AG10803 (cell line): ENCODE measurements at places on chromosomes 16 and 17.
A peak's percentile ranks its signal among the peaks of the same experiment; 100 is the strongest.

DNA sequence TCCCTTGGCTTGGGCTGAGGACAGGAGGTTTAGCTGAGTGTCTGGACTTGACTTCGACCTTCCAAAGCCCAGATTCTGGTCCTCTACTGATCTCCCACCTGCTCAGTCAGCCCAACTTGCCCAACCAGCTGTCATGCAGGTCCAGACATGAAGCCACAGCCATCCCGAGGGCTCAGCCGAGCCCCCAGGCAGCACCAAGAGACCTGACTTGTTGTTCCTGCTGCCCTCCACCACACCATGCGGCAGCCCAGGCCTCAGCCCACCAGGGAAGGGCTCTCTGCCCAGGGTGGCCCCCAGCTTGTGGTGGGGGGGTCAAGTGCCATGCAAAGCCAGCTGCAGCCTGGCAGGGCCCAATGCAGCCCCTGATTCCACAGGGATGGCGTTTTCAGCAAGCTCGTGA is 17.2 kb upstream of the CACNG4 start:
- no peak for DNase-seq

DNA sequence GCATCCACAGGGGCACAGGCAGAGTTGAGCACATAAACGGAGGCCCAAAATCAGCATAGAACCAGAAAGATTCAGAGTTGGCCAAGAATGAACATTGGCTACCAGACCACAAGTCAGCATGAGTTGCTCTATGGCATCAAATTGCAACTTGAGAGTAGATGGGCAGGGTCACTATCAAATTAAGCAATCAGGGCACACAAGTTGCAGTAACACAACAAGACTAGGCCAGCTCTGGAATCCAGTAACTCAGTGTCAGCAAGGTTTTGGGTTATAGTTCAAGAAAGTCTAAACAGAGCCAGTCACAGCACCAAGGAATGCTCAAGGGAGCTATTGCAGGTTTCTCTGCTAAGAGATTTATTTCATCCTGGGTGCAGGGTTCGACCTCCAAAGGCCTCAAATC is 12.9 kb downstream of the G6PC1 start:
- DNase-seq = peak; percentile 11

GRCh38 chr17:48878920-48879898 is 13.4 kb upstream of the ATP5MC1 start:
- DNase-seq = peak; percentile 61

- DNase-seq = no peak
Observed at GRCh38 chr16:89506113-89506504, 2.1 kb upstream of the SPG7 start.

- no peak for DNase-seq
Observed at GRCh38 chr17:75331671-75332070, 42.4 kb upstream of the SLC25A19 start.

DNA sequence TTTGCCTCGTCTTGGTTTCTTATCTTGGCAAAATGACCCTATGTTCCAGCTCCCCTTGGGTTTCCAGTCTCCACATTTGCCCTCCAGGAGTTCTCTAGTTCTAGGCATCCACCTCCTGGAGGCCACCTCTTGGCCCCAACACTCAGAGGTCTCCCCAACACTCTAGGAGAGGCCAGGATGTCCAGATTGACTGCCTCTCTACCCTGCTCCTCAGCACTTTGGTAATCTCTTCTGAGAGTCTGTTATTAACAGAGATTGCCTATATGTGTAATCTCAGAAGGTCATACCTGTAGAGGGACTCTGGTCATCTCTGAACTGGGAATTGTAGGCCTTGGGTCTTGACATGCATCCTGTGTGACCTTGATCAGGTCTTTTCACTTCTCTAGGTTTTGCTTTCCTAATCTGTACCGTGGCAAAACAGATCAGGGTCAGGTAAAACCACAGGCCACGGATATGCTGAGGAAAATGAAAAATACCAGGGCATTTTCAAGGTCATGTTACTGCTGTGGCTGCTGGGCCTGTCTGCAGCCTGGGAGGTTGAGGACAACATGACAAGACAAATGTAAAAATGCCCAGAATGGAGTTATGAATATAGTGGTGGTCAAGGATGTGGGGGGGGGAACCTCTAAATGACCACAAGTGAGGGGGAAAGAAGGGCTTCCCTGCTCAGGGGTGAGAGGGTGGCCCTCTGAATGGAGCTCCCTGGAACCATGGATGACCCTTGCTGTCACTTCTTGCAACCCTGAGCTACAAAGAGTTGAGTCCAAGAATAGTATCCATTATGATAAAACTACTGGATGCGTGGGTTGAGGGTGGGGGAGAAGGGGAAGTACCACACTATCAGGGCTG is 5.0 kb upstream of the CCL4L2 start:
- no peak for DNase-seq

DNA sequence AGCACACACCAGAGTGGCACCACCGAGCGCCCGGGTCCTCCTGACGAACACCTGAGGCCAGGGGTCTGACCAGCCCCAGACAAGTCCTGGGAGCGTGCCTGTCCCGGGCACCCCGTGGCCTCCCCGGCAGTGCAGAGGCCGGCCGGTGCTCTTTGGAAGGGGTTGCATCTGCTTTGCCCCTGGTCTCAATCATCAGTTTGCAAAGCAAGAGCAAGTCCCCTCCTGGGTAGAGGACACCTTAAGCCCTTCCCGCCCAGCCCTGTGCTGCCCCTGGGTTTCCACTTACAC is 11.6 kb upstream of the CAPN15 start:
- no peak for DNase-seq

DNA sequence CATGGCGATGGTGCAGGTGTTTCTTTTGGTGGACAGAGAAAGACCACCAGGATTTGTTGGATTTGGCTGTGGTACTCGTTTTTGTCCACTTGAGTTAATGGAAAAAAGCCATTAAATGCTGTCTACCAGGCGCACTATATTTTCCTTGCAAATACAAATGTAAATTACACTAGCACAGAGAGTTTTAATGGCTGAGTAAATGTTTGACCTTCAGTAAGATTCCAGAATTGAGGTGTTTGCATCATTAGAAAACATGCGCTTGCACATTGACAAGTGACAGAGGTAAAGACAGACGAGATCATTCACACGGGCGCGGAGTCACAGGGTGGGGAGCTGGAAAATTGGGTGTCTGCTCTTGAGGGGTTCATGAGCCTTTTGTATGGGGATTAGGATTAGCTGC is 53.5 kb upstream of the AKTIP start:
- DNase-seq = no peak

- DNase-seq = no peak
Observed at GRCh38 chr16:24966634-24967033, 48.5 kb downstream of the ARHGAP17 start.

DNA sequence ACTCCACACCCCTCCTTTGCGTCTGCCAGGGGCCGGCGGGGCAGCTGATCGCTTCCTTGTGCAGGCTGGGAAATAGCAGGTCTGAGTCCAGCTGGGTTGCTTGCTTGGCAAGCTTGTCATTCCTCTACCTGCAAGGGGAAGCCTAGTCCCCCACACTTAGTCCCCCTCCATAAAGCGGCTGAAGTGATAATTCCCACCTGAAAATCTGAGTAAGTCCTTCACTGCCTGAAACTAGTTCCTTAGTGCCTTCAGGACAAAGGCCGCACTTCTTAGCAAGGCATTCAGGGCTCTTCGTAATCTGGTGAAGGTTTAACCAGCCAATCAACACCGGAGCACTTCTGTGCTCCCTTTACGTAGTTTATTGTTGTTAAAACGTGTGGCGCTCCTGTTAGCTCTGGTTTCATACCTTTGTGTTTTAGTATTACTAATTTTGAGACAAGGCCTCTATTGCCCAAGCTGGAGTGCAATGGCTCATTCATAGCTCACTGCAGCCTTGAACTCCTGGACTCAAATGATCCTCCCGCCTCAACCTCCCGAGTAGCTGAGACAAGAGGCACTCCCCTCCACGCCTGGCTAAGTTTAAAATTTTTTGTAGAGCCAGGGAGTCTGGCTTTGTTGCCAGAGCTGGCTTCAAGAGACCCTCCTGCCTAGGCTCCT is 817 bp downstream of the PSKH1 start:
- DNase-seq = peak; percentile 9

GRCh38 chr17:73536700-73537605 is 107.3 kb downstream of the SDK2 start:
- no peak for DNase-seq

DNA sequence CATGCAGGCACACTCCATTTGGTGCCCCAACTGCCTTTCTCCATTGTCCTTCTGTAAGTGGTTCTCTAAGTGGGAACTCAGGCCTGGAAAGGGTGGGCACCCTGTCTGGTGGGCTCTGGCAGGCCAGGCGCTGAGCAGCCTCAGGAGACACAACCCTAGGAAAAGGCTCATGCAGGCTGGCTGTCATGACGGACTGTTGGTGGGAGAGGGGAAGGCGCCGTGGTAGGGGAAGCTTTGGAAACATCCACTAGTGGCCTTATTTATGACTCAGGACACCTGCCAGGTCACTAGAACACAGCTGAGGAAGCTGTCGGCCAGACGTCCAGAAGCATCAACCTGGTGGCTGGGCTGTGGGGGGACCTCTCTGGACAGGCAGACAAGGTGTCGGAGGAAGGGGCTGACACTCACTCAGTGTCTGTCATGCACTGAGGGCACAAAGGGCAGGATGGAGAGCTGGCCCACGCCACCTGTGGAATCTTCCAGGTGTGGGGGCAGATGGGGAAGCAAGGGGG is 216.0 kb downstream of the SEC14L1 start:
- DNase-seq = no peak

GRCh38 chr17:18025945-18026776 is 12.8 kb downstream of the ATPAF2 start:
- DNase-seq = peak; percentile 86

DNA sequence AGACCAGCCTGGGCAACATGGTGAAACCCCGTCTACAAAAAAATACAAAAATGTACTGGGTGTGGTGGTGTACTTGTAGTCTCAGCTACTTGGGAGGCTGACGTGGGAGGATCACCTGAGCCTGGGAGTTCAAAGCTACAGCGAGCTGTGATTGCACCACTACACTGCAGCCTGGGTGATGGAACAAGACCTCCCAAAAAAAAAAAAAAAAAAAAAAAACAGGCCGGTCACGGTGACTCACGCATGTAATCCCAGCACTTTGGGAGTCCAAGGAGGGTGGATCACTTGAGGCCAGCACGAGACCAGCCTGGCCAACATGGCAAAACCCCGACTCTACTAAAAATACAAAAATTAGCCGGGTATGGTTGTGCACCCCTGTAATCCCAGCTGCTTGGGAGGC is 12.7 kb upstream of the APPBP2 start:
- no peak for DNase-seq

GRCh38 chr17:48505788-48506187 is 25.0 kb downstream of the HOXB1 start:
- peak; percentile 94 for DNase-seq

GRCh38 chr16:1701216-1701878 is 4.6 kb upstream of the MAPK8IP3 start:
- no peak for DNase-seq

DNA sequence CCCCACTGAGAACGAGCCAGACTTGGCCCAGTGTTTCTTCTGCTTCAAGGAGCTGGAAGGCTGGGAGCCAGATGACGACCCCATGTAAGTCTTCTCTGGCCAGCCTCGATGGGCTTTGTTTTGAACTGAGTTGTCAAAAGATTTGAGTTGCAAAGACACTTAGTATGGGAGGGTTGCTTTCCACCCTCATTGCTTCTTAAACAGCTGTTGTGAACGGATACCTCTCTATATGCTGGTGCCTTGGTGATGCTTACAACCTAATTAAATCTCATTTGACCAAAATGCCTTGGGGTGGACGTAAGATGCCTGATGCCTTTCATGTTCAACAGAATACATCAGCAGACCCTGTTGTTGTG is 631 bp downstream of the BIRC5 start:
- no peak for DNase-seq

GRCh38 chr17:70172923-70173322 is 3.6 kb downstream of the KCNJ2 start:
- DNase-seq = peak; percentile 61

GRCh38 chr17:27089929-27090247 is 204.0 kb upstream of the WSB1 start:
- DNase-seq = no peak

GRCh38 chr16:3148256-3149192 is 13.7 kb downstream of the ZNF213 start:
- DNase-seq = no peak

DNA sequence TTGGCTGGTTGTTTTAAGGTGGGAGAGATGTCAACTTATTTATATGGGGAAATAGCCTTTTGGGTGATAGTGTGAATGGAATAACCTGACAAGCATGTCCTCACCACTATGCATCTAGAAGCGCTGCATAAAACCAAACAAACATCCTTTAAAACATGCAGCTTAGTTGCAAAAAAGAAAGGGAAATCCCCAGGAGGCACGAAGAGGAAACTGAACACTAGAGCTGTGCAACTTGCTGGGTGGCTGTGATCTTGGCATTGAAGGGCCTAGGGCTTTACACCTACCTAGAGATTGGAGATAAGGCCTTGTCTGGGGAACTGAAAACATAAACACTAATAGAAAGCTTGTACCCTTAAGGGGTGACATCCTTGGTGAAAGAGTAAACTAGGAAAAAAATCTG is 7.3 kb downstream of the C16orf54 start:
- DNase-seq = no peak

- DNase-seq = no peak
Observed at GRCh38 chr16:4021070-4021779, 95.0 kb downstream of the ADCY9 start.

GRCh38 chr16:8730335-8730915 is 56.0 kb downstream of the ABAT start:
- no peak for DNase-seq

GRCh38 chr17:80204626-80205468 is 15.3 kb downstream of the SGSH start:
- no peak for DNase-seq

DNA sequence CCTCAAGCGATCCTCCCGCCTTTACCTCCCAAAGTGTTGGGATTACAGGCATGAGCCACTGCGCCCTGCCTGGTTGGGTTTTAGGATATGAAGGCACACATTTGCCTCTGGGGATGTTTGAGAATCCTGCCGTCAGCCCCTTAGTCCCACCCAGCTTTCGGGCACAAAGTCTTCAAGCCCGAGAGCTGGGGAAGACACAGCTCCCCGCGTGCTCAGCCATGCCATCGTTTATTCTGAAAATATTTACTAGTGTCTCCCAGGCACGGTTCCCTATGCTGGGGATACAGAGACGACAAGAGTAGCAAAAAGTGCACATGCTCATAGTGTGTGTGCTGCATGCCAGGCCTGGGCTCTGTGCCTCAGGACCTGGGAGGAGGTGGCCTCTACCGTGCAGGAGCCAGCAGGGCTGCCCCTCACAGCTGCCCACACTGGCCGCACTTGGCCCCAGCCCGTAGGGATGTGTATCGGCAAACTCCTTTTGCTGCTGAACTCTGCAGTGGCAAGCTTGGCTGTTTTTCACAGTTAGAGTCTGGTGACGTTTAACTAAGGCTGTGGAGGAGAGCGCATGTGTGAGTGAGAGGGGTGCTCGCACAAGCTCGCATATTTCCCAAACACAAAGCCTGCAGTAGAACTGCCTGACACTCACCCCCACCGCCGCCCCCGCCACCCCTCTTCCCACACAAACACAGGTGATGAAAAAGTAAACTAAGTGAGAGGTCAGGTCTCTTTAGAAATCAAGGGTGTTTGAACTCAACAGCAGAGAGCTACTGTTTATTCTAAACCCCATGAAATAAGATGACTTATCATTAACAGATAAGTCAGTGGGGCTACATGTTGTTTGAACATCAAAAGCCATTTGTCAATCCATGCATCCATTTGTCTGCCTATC is 266.4 kb downstream of the MRTFB start:
- DNase-seq = peak; percentile 51
